ENCODE measurements at places on chromosomes 11 and 22. TPM values are rescaled to one million over a fixed set of nuclear protein-coding genes. Genes with fewer than 3 reads are reported as not detected.

OR52I2 gene
- not detected for total RNA-seq

SYCE3 gene
- not detected for total RNA-seq

NLRP14 gene
- 0.53 TPM for total RNA-seq

SYT7 gene
- total RNA-seq: 0.36 TPM

RAG2 gene
- not detected for total RNA-seq

HEPHL1 gene
- not detected for total RNA-seq

HTR3A gene
- total RNA-seq: not detected

Data from thoracic aorta endothelial cell (primary cell).